ENCODE measurements at places on chromosomes 2 and 18.

- no peak for DNase-seq
Measured at GRCh38 chr2:237132799-237133198, 47.1 kb downstream of the COPS8 start.

- peak; percentile 71 for DNase-seq
Measured at GRCh38 chr2:88016960-88017779, 823 bp upstream of the RNU2-63P start.

- DNase-seq, result no peak
Measured at GRCh38 chr2:120257522-120257921, 4.9 kb downstream of the RALB start.

- no peak for DNase-seq
Measured at GRCh38 chr2:20035955-20036666, 15.3 kb downstream of the LAPTM4A start.

- no peak for DNase-seq
Measured at GRCh38 chr2:167135706-167136105, 247.4 kb downstream of the XIRP2 start.

- no peak for DNase-seq
Measured at GRCh38 chr2:23021311-23022120, 363.5 kb upstream of the KLHL29 start.

GRCh38 chr2:237935740-237936452 is 30.9 kb upstream of the UBE2F start:
- no peak for DNase-seq

DNA sequence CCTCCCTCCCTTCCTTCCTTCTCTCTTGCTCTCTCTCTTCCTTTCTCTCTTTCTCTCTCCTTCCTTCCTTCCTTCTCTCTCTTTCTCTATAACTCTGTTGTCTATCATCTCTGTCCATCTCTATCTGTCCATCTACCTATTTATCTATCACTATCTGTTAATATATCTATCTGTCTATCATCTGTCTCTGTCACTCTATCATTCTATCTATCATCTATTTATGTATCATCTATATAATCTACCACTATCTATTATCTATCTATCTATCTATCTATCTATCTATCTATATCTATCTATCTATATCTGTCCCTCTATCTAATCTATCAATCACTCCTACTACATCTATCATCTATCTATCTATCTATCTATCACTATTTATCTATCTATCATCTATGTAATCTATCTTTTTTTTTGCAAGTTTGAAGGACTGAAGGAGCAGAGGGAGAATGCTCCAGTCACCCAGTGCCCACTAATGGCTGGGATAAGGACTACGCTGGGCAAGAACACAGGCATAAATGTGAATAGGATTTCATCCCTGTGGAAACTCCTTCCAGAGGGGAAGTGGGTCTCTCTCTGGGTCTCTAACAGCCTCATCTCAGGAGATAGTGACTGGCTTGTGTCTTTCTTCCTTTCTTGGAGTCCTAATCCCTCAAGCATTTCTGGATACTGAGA is 427.0 kb downstream of the LPIN1 start:
- DNase-seq, result no peak

DNA sequence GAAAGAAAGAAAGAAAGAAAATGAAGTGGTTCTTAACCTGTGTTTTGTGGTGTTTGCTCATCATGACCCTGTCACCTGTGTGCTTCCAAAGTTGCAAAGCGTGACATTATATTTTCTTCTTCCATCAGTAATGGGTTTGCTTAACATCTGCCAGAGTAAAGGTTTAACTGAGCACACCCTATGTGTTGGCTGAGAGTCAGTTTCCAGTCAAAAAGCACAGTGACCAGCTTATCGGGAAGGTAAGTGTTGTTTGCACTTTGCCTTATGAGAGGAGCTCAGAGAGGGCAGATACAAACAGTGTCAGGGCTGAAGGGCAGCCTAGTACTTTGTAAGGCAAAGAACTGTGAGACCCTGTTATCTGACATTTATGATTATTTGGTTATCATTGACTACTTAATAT is 406.2 kb upstream of the CWC22 start:
- no peak for DNase-seq

DNA sequence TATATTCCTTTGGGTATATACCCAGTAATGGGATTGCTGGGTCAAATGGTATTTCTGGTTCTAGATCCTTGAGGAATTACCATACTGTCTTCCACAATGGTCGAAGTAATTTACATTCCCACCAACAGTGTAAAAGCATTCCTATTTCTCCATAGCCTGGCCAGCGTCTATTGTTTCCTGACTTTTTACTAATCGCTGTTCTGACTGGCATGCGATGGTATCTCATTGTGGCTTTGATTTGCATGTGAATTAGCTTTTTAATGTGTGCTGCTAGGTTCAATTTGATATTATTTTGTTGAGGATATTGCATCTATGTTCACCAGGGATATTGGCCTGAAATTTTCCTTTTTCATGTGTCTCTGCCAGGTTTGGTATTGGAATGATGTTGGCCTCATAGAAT is 67.4 kb upstream of the VRK2 start:
- DNase-seq, result no peak

DNA sequence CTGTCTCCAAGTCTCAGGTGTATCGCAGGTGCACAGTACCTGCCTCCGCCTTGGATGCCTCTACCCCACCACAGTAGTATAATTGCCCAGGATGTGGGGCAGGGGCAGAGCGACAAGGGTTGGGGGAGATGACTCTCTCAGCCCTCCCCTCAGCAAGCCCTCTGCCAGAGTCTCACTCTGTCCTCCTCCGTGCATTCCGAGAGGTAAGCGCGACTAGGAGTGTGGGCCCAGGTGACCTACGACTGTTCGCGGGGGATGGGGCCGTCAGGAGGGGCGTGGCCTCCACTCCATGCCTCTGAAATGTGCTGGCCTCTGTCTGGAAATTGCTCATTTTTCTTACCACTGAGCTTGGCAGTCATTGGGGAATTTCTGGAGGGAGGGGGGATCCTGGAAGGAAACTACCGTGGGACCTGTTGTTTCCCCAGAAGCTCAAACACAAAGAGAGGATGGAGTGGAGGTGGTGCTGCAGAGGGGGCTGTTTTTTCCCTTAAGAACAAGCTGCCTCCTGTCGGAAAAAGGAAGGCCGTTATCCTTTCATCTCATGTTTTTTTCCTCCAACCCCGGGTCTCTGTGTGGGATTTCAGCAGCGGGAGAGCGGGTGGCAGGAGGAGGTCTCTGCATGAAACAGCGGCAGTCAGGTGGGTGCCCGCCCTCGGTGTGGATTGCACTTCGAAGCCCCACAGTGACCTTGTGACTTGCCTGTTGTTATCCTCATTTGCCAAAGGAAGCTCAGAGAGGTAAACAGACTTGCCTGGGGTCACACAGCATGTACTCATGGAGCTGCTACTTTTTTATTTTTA is 13.0 kb upstream of the RALB start:
- DNase-seq, result no peak

GRCh38 chr2:36921984-36922383 is 44.4 kb downstream of the STRN start:
- no peak for DNase-seq

GRCh38 chr18:377088-377487 is 109.2 kb upstream of the THOC1 start:
- no peak for DNase-seq

- no peak for DNase-seq
Measured at GRCh38 chr2:200777275-200777674, 34.4 kb upstream of the BZW1 start.

GRCh38 chr2:7480431-7480830 is 563.2 kb downstream of the RNF144A start:
- no peak for DNase-seq

DNA sequence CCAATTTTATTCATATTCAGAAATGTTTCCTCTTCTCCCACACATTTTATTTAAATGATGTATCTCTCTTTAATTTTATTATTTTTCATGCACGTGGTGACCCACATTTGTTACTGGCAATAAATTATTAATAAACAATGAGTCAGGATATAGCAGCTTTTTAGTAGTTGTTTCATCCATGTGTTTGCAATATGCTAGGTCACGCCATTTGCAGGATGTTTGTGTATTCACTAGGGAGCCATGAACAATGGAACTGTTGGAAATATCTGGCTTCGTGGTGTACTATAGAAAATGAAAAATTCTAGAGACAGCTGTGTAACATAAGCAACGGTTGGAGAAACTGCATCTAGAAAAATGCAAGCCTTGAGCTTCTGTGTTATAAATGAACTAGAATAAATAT is 176.0 kb upstream of the COL3A1 start:
- no peak for DNase-seq

DNA sequence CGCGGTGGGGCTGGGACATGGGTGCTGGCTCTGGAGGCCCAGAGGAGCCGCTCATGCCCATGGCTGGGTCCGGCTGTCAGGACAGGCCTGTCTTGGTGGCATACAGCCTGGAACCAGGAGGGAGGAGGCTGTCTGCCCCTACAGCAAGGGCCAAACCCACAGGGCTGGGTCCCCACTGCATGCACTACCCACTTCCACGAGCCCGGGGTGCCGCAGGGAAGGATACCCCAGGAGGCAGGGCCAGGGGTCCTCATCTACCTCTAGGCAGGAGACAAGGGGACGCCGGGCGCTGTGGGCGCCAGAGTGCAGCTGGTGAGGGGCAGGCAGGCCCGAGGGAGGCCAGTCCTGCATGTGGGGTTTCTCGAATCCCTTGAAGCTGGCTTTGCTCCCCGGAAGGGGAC is 95.1 kb upstream of the GPC1 start:
- DNase-seq, result no peak

GRCh38 chr18:22182884-22183697 is 13.7 kb downstream of the GATA6 start:
- no peak for DNase-seq

DNA sequence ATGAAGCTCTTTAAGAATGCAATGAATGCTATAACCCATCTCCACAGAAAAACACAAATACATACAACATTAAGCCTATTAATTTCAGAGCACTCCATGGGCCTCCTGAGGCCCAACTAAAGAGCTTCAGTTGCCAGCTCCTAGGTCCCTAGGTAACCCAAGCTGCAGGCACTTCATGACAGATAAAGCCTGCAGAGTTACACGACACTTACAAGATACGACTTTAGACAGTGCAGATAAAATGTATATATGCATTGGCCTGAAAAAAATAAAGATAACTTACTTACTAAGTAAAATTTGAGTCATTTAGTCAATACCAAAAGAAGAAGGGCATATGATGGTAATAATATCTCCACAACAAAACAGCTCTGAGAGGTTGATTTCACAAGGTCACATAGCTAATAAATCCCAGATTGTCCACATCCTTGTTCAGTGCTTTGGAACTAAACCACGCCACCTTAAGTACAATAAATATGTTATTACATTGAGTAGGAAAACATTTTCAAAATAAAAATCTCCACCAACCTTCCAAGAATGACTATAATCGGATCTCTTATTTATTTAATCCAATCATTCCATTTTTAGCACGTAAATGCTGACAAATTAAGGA is 3.4 kb downstream of the MAP4K3 start:
- no peak for DNase-seq

GRCh38 chr2:147374423-147374811 is 470.4 kb upstream of the ACVR2A start:
- no peak for DNase-seq

GRCh38 chr2:20170704-20171250 is 54.2 kb downstream of the SDC1 start:
- DNase-seq, result no peak

DNA sequence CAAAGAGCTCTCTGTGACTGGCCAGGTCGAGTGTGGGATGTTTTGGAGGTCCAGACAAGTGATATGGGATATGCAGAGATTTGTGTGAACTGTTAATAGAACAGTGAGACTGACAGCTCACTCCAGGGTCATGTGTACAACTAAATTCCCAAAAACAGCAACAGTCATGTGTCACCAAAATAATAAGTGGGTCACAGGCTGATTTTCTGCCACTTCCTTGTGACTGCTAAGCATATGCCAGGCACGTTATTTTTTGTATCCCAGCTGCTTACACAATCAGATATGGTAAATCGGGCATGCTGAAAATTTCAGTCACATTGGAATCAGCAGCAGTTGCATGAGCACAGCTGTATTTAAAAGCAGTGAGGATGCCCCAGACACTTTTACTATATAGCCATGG is 198.7 kb downstream of the PTGR3 start:
- no peak for DNase-seq

DNA sequence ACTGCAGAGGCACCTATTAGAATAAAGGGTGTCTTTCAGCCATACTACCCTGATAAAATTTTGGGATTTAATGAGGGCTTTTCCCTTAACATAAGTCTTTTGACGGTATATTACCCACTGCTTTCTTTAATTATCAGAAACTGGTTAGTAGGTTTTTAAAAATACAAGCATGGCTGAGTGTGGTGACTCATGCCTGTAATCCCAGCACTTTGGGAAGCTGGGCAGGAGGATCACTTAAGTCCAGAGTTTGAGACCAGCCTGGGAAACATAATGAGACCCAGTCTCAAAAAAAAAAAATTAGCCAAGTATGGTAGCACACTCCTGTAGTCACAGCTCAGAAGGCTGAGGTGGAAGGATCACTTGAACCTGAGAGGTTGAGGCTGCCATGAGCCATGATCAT is 16.1 kb downstream of the CPSF3 start:
- no peak for DNase-seq

GRCh38 chr2:101766871-101767739 is 69.6 kb downstream of the MAP4K4 start:
- no peak for DNase-seq

- DNase-seq, result no peak
Measured at GRCh38 chr2:191957996-191958860, 111.3 kb upstream of the CAVIN2 start.

- no peak for DNase-seq
Measured at GRCh38 chr2:147865560-147865959, 20.7 kb downstream of the ACVR2A start.

- DNase-seq, result no peak
Measured at GRCh38 chr2:195092341-195092740, 564.7 kb upstream of the SLC39A10 start.

DNA sequence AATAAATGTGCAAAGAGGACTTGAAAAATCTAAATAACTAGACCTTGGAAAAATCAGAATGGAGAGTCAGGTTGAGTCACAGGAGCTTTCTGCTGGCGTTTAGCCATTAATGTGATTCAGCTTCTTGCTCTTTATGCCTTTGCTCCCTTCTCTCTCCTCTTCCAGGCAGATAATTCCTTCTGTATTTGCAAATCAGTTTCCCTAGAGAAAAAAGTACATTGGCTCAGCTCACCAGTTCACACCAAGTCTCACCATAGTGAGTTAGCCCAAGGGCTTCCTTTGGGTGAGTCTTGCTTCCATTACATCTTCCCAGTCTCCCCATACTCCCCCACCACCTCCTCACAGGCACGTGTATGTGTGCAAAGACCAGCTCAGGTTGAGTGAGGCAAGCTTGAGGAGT is 73.6 kb downstream of the CYBRD1 start:
- DNase-seq, result no peak

- no peak for DNase-seq
Measured at GRCh38 chr18:53796040-53796729, 428.3 kb downstream of the MBD2 start.

- no peak for DNase-seq
Measured at GRCh38 chr2:175169191-175169590, 1.2 kb upstream of the ATF2 start.

DNA sequence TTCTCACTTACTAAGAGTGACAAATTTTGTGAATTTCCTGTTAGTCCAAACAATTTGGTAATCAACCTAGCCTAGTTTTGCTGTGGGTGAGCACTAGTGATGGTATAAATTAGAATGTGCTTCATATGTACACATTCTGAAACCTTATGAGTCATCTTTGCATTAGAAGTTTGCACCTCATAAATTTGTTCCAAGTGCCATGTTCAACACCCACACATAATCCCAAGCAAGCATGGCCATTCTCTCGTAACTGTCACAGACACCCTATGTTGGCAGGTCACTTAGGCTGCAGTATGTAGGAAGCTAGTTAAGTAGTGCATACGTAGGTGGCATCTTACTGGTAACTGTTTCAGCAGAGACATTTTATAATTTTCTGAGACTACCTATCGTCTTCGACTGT is 46.9 kb downstream of the NAB1 start:
- no peak for DNase-seq

GRCh38 chr18:58565021-58565420 is 63.9 kb downstream of the ALPK2 start:
- no peak for DNase-seq

All from hypothalamus (tissue), 51 donors.